Activated CD8-positive, alpha-beta T cell treated with anti-CD3 and anti-CD28 coated beads for 36 hours (primary cell): ENCODE measurements at places on chromosomes 6 and 20. TPM values are rescaled to one million over a fixed set of nuclear protein-coding genes. Genes with fewer than 3 reads are reported as not detected.

GRCh38 chr6:145818796-145819195 is 4.2 kb upstream of the FBXO30 start:
- DNase-seq, result no peak

GRCh38 chr6:101607111-101607690 is 213.7 kb downstream of the GRIK2 start:
- DNase-seq, result no peak

DNA sequence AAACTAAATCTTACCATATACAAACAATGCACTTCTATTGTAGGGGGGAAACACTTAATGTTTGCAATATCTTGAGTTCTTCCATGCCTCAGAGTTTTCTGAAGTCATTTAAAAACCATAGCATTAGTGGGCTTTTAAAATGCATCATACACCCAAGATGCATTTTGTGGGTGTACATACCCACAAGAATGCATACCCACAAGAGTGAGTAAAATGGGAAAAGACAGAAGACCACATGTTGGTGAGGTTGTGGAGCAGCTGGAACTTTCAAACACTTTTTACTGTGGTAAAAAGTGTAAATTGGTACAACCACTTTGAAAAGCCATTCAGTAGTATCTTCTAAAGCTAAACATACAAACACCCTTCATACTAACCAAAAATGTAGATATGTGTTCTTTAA is 57.5 kb downstream of the CYB5R4 start:
- DNase-seq, result no peak

TNNC2 gene
- not detected for total RNA-seq

C6orf15 gene
- total RNA-seq, result not detected

DNA sequence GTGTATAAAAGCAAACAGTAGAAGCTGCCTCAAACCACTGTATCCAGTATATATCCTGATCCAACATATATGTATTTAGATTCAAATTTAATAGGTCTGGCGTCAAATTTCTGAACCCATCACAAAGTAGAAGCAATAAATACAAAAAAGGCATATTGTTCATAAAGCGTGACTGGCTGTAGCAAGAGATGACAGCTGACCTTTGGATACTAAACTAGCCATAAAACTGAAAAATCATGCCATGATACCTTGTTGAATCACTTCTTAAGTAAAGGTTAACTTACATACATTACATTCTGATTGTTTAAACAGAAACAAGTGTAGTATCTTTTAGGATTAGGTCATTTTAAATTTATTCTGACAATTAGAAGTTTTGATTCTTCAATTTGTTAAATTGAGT is 372.0 kb upstream of the FLRT3 start:
- DNase-seq, result no peak

- no peak for DNase-seq
Observed at GRCh38 chr6:149138699-149139294, 178.7 kb upstream of the TAB2 start.
